ENCODE measurements at places on chromosomes 5 and 9. TPM values are rescaled to one million over a fixed set of nuclear protein-coding genes. Genes with fewer than 3 reads are reported as not detected.
A peak's percentile ranks its signal among the peaks of the same experiment; 100 is the strongest.

DNA sequence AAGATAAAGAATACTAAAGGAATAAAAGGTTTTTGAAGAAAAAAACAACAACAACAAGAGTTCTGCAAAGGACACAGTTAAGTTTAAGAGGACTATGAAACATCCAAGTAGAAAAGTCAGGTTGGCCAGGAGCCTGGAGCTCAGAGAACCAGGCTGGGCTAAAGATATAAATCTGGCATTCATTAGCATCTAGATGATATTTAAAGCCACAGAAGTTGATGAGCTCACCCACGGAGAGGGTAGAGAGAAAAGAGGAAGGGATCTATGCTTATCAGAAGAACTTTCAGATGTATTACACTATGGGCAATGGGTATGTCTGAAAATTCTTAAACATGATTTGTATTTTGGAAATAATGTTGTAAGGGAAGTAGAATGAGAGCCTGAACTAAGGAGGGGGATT lies 9.9 kb downstream of the MIER3 start:
- DNase-seq = no peak
- H3K4me1 ChIP-seq = no peaks in the 10 kb centered on the region
- H3K27me3 ChIP-seq = no peaks in the 10 kb centered on the region
- H3K4me3 ChIP-seq = no peak overlapping the region

DNA sequence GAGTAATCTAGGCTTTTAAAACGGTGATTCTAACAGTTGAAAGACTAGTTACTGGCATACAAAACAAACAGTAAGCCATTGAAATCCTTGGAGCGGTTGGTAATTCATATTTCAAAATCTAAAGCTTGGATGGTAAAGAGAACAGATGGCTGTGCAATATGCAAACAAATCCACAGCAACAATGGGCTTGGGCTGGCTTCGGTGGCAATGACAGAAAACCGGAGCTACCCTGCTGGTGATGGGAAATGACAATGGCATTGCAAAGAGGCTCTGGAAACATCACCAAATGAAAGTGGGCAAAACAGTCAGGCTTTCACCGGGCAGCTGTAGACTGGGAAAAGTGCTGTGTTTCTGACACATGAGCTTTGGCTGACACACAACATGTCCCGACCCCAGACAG lies 42.2 kb downstream of the MED27 start:
- H3K27ac ChIP-seq = no peak overlapping the region
- H3K27me3 ChIP-seq = no peaks in the 10 kb centered on the region
- no peak overlapping the region for H3K4me3 ChIP-seq
- H3K36me3 ChIP-seq = no peaks in the 10 kb centered on the region

GRCh38 chr9:91599564-91599963 lies 175.9 kb upstream of the NFIL3 start:
- DNase-seq = no peak
- H3K36me3 ChIP-seq = no peaks in the 10 kb centered on the region
- no peak overlapping the region for H3K27ac ChIP-seq
- no peaks in the 10 kb centered on the region for H3K27me3 ChIP-seq
- H3K4me1 ChIP-seq = no peaks in the 10 kb centered on the region

- no peak overlapping the region for H3K4me3 ChIP-seq
- H3K27ac ChIP-seq = no peak overlapping the region
- DNase-seq = no peak
- H3K36me3 ChIP-seq = peaks cover 14% of the 10 kb centered on the region
- H3K27me3 ChIP-seq = no peaks in the 10 kb centered on the region
- H3K4me1 ChIP-seq = no peaks in the 10 kb centered on the region
Measured at GRCh38 chr5:159199225-159199624, 10.1 kb downstream of the RNF145 start.

DNA sequence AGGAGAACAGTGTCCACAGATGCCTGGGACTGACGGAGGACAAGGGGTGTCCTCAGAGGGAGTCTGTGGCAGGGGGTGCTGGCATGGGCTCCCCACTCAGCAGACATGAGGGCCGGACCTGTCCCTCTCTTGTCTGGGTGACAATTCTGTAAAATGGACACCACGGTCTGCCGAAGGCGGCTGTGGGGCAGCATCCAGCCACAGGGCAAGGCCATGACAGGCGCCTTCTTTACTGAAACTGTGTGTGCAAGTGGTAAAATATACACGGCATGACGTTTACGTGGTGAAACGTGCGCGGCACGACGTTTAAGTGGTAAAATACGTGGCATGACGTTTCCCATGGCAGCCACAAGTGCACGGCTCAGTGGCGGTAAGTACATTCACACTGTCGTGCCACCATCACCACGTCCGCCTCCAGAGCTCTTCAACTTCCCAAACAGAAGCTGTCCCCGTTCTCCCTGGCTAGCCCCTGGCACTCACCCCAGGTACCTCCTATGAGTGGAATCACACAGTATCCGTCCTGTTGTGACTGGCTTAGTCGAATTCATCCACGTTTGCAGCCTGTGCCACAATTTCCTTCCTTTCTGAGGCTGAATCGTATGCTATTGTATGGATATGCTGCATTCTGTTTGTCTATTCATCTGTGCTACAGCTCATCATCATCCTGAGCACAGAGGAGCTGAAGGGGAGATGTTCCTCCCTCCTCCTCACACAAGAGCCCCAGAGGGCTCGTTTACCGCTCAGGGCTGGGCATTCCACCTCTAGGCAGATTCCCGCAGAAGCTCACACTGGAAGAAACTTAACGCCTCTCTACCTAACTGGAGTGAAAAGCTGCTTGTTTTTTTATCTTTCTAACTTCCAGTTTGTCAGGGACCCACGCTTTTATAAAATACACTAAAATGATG lies 52.5 kb downstream of the COL23A1 start:
- DNase-seq = no peak
- H3K36me3 ChIP-seq = no peaks in the 10 kb centered on the region
- no peaks in the 10 kb centered on the region for H3K27me3 ChIP-seq
- H3K27ac ChIP-seq = no peak overlapping the region
- H3K4me1 ChIP-seq = no peaks in the 10 kb centered on the region
- H3K4me3 ChIP-seq = no peak overlapping the region

DNA sequence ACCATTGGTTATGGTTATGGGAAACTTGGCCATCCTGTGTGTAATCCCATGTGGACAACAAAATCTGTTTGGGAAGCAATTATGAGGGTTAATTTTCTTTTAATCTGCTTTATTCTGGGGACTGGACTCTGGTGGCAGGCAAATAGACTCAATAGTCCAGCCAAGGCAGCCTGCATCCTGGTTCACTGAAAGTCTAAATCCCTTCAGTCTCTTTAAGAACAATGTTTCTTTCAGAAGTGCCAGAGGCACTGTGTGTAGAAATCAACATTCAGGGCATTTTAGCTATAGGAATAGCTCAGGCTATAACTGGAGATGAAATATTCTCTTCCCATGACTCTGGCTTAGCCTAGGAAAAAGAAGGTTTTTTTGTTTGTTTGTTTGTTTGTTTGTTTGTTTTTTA lies 118.0 kb downstream of the SPATA31D1 start:
- H3K4me1 ChIP-seq = peaks cover 2% of the 10 kb centered on the region
- H3K36me3 ChIP-seq = no peaks in the 10 kb centered on the region
- H3K27me3 ChIP-seq = no peaks in the 10 kb centered on the region
- no peak for DNase-seq
- no peak overlapping the region for H3K4me3 ChIP-seq

DNA sequence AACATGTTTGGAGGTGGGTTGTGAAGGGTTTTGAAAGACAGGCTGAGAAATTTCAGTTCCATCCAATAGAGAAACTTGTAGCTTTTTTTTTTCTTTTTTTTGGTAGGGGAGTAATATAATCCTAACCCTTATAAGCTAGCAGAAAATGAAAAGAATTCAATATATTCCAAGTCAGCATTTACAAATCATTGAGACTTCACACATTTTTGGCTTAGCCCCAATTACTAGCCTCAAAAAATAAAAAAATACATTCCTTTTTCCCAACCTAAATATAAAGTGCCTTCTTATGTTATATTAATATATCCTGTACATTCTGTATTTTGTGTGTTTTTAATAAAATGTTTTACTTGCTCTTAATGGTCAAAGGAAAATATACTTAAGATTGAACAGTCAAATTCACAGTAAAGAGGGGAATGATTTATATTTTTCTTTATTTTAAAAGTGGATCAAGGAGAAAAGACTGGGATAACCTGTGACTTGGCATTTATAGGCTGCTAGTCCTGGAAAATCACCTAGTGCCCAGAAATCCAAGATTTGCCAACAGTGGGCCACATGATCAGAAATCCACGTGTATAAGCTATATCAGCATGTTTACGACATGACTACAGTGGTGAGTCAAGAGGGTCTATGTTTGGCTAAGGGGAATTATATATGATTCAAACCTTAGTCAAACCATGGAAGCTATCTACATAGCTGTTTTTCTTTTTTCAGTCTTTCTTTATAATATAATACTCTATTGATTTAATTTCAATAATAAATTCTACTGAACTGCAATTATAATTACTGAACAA lies 14.5 kb downstream of the HACD4 start:
- H3K27me3 ChIP-seq = no peaks in the 10 kb centered on the region
- H3K4me1 ChIP-seq = peaks cover 3% of the 10 kb centered on the region
- no peak for DNase-seq

GRCh38 chr5:112189391-112189790 lies 229.7 kb downstream of the EPB41L4A start:
- H3K4me1 ChIP-seq = no peaks in the 10 kb centered on the region
- H3K27me3 ChIP-seq = no peaks in the 10 kb centered on the region
- H3K36me3 ChIP-seq = no peaks in the 10 kb centered on the region
- no peak overlapping the region for H3K4me3 ChIP-seq

DNA sequence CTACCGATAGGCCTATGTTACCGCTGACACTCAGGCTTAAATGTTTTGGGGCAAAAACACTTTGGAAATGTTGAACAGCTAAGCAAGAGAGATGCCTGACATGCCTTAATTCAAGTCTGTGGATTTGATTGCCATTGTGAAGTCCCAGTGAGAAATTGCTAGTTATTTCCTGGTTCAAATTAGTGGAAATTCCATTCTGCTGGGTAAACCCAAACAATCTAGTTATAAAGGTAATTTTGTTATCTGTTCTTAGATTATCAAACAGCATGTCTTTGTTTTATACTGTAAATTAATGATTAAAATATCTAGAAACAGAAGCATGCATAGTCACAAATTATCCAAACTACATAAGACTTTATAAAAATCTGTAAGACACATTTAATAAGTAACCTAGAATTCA lies 96.6 kb downstream of the PJA2 start:
- H3K4me1 ChIP-seq = no peaks in the 10 kb centered on the region
- H3K27me3 ChIP-seq = no peaks in the 10 kb centered on the region
- DNase-seq = no peak
- no peaks in the 10 kb centered on the region for H3K36me3 ChIP-seq
- H3K4me3 ChIP-seq = no peak overlapping the region

GRCh38 chr9:135960411-135961276 lies 529 bp downstream of the UBAC1 start:
- H3K4me3 ChIP-seq = peak overlapping the region; percentile 86
- H3K4me1 ChIP-seq = no peaks in the 10 kb centered on the region
- DNase-seq = no peak
- H3K27ac ChIP-seq = no peak overlapping the region
- no peaks in the 10 kb centered on the region for H3K27me3 ChIP-seq

DNA sequence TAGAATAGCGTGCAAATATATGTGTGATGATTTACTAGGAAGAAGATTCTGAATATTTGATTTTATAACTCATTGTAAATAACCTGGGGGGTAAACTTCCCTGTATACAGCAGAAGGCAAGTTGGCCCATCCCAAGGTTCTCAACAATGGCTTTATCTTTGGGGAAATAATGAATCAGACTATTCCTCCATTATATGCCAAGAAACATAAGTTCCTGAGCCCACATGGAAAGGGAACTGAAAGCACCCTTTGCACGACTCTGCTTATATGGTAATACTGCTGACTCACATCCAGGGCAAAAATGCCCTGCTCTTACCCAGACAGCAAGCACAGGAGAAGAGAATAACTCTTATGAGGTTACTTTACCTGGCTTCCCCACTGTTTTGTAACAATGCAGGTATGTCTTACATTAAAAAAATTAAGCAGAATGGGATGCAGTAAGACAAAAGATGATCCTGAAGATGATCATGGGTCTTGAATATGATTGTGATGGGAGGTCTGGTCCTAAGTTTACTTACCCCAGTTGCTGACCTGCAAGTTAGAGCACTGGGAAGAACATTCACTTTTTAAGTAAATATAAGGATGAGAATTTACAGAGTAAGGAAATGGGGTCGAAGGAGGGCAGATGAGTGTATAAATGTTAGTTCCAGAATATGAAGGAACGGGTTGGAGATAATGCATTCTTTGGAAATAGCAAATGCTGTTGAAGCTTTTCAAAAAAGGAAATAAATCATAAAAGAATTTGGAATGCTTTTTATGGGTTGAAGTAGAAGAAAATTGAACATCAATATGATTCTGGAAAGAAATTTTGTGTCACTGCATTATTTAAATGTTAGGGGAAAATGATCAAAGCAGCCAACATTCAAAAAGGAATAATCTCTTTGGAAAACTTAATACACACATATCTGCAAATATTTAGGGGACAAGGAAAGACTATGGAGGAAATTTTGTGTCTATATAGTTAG lies 428.4 kb upstream of the MPDZ start:
- H3K27ac ChIP-seq = no peak overlapping the region
- H3K4me3 ChIP-seq = no peak overlapping the region
- no peaks in the 10 kb centered on the region for H3K27me3 ChIP-seq
- DNase-seq = no peak
- H3K36me3 ChIP-seq = no peaks in the 10 kb centered on the region

GRCh38 chr9:104758974-104759373 lies 5.0 kb upstream of the NIPSNAP3B start:
- H3K4me1 ChIP-seq = no peaks in the 10 kb centered on the region
- H3K27me3 ChIP-seq = no peaks in the 10 kb centered on the region
- H3K27ac ChIP-seq = no peak overlapping the region
- H3K36me3 ChIP-seq = no peaks in the 10 kb centered on the region
- no peak for DNase-seq

DNA sequence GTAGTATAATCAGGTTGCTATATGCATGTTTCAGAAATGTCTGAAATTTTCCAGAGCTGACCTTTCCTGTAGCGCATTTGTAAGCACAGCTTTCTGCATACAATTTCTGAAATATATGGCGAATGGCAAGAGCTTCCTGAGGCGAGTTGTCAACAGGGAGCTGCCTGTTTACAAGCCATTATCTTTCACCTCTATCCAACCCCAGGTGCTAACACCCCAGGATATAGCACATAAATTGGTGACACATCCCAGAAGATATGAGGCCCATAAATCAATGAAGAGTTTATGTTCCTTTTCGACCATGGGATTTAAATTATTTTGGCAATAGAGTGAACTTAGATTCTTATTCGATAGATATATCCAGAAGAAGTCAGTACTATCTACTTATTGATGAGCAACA lies 379.8 kb downstream of the KDM4C start:
- H3K4me1 ChIP-seq = no peaks in the 10 kb centered on the region
- DNase-seq = no peak
- H3K27ac ChIP-seq = no peak overlapping the region

- H3K27ac ChIP-seq = no peak overlapping the region
- DNase-seq = no peak
- H3K4me1 ChIP-seq = 0 out of 2 replicates have a peak, but pooled peaks cover 2% of the 10 kb centered on the region
Measured at GRCh38 chr5:169095410-169095960, 205.5 kb downstream of the SLIT3 start.

GRCh38 chr9:37650873-37651768 lies at the start of gene FRMPD1:
Gene FRMPD1, plus strand, starts transcription at chr9:37650954. Its CDS starts 41,688 bp downstream, at chr9:37692642.
- no peaks in the 10 kb centered on the region for H3K4me1 ChIP-seq
- no peak within 1 kb of the TSS for H3K27ac ChIP-seq
- H3K4me3 ChIP-seq = peak within 1 kb of the TSS; percentile 67
- peaks cover 29% of the 10 kb centered on the region for H3K27me3 ChIP-seq
- H3K36me3 ChIP-seq = no peaks in the 10 kb centered on the region

Gene FAM169A
- 63.1 TPM for total RNA-seq

Gene NR5A1
- total RNA-seq = 0.37 TPM

Gene CD72
- 3.3 TPM for total RNA-seq

Gene NEUROG1
- not detected for total RNA-seq

Gene NPR3
- not detected for total RNA-seq

Gene ANAPC2
- 54.8 TPM for total RNA-seq

Gene NXNL2
- total RNA-seq = 0.33 TPM

All from H9 (cell line).